Activated CD8-positive, alpha-beta memory T cell treated with anti-CD3 and anti-CD28 coated beads for 1 hour (primary cell): ENCODE measurements at places on chromosomes 6 and 20.
A peak's percentile ranks its signal among the peaks of the same experiment; 100 is the strongest.

- DNase-seq: no peak
These were observed 83.5 kb downstream of the WASF1 start for GRCh38 chr6:110095935-110096334.

GRCh38 chr6:148990403-148990802 lies 243.6 kb downstream of the UST start:
- no peak for DNase-seq

DNA sequence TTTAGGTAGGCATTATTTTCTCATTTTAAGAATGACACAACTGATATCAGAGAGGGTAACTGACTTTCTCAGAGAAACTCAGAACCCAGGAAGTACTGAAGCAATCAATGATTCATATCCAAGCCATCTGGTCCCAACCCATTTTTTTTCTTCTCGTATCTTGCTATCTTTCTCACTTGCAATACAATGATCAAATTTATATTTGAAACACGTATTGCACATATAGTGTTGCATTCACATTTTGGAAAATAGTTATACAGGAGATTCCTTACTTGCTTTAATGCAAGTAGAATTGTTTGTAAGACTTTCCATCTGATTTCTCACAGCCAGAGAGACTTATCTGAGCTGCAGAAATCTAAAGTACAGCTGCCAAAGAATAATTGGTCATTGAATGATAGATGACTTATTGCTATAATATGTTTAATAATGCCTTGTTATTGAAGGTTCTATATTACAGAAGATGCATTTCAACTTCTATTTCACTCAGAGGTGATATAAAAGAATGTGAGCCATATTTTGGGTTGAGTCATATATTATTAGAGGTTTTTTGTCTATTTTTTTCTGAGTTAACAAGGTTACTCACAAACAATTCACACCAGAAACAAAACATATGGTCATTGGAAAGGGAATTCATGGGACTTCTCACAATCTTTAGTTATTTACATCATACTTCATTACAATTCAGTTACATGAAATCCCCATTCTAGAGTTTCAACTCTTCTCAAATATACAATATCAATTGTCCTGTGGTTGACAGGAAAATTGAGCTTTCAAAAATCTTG lies 337.5 kb upstream of the CITED2 start:
- no peak for DNase-seq

DNA sequence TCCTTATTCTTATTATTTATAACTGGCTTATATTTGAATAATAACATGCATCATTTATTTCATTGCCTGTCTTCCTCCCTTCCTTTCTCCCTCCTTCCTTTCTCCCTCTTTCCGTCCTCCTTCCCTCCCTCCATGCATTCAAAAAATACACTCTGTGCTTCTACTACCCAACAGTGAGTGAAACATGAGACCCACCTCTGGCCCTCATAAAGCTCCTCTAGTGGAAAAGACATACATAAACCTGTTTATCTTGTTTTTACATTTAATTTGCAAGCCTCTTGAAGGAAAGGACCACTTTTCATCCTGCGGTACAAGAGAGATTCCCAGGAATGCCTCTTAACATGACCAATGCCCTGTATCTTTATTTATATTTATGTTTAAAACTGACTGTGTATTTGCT lies 21.8 kb upstream of the ISM1 start:
- no peak for DNase-seq

GRCh38 chr6:31908791-31909190 lies 6.9 kb upstream of the ZBTB12 start:
- DNase-seq: no peak

DNA sequence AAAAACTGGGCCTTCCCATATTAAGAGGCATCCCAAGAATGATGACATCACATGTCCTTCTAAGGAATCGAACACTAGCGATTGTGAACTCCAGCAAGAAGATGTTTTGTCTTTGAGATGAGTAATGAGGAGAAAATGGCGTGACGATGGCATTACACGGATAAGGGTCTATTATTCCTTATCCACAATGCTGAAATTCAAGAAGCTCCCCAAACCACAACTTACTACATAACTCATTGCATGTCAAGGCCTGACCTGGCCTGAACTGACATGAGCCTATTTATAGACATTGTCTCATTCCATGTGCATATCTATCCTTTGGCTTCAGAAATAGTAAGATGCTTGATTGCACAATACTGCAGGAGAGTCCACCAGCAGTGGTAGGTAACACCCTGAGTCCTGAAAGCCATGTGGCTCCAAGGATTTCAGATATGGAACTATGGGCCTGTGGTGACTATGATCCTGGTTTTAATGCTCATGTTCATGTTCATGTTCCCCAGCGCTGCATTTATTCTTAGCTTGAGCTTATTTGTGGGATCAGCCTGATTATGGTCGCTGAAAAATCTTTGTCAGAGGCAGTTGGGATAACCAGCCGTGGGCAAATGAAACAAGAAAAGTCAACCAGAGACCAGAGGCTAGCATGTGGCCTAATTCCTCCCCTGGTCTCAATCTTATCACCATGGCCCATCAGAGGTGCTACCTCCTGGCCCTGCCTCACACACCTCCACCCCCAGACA lies 183.2 kb upstream of the JARID2 start:
- DNase-seq: no peak

GRCh38 chr20:23446505-23446904 lies 6.2 kb downstream of the CST11 start:
- no peak for DNase-seq

DNA sequence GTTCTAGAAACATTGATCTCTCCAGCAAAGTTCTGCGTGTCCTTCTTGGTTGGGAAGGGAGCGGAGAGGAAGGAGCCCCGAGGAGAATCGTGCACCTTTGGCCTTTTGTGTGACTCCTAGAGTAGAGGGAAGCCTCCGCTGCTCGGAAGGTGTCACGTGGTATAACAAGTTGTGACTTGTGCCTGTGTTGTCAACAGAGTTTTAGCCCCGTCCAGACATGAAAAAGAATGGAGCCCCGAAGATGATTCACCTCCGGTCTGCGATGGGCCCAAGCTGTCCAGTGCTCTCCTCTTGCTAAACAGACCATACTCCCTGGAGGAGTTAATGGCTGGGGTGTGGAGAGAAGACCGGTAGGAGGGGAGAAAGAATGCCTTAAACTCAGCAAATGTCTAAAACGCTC lies 7.0 kb downstream of the EYA2 start:
- DNase-seq: no peak

GRCh38 chr6:108982154-108983113 lies 112.2 kb downstream of the SESN1 start:
- no peak for DNase-seq

DNA sequence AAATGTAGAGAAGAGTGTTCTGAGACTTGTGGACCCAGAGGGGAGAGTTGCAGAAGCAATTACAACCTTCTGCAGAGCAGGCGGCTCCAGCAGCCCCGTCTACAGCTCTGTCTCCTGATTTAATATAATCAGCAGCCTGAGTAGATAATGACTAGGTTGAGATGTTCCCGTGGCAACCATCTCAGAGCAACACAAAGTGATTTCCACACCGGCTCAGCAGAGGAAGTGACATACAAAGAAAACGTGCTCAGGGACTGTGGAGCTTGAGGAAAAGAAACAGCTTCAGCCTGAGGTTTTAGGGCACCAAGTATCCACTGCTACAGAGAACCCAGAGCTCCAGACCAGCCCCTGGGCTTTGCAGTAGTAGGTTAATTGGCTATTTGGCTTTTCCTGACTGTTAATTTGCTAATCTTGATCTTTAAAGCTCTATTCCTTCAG lies 136.4 kb downstream of the MTFR2 start:
- DNase-seq: no peak

GRCh38 chr20:47781632-47782031 lies 3.6 kb downstream of the SULF2 start:
- DNase-seq: no peak

GRCh38 chr6:111920578-111920977 lies 47.3 kb upstream of the FYN start:
- DNase-seq: no peak

DNA sequence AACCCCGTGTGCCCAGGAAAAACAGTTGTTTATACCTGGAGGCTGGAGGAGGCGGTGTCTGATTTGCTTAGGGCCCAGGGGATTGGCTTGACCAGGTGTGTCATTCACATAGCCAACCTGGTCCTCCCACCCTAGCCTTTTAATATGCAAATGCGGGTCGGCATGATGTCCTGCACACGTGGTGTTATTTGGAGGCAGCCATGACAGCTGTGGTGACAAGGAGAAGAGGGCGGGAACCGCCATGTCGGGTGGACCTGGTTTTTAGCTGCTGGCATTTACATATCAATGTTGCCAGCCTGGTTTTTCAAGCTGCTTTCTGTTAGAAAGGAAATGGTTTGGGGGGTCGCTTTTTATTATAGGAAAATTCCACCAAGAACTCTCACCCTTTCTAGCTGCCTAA lies 291.4 kb upstream of the QKI start:
- no peak for DNase-seq

DNA sequence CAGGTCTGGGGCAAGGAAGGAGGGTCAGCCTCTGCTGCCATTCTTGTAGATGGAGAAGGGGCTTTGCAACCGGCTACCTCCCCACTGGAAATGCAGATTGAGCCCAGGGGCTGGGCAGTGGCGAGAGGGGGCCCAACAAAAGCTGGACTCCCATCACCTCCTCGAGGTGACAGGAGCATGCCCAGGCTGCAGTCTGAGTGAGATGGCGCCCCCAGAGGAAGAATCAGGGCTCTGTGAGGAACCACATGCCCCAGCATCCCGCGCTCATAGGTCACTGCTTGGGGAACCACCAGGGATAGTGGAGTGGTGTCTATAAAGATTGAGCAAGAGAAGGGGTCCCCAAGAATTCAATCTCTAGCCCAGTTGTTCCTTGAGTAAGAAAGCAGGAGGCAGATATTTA lies 31.6 kb upstream of the NEDD9 start:
- DNase-seq: no peak

- DNase-seq: no peak
These were observed at the start of gene SMOC2 for GRCh38 chr6:168440520-168441433. TSS of gene SMOC2 (plus strand) at chr6:168441184. CDS start at chr6:168441371, 187 bp downstream.

GRCh38 chr6:125764121-125764671 lies 14.8 kb downstream of the HEY2 start:
- DNase-seq: no peak

- DNase-seq: no peak
These were observed 49.1 kb upstream of the UBR2 start for GRCh38 chr6:42514745-42515144.

DNA sequence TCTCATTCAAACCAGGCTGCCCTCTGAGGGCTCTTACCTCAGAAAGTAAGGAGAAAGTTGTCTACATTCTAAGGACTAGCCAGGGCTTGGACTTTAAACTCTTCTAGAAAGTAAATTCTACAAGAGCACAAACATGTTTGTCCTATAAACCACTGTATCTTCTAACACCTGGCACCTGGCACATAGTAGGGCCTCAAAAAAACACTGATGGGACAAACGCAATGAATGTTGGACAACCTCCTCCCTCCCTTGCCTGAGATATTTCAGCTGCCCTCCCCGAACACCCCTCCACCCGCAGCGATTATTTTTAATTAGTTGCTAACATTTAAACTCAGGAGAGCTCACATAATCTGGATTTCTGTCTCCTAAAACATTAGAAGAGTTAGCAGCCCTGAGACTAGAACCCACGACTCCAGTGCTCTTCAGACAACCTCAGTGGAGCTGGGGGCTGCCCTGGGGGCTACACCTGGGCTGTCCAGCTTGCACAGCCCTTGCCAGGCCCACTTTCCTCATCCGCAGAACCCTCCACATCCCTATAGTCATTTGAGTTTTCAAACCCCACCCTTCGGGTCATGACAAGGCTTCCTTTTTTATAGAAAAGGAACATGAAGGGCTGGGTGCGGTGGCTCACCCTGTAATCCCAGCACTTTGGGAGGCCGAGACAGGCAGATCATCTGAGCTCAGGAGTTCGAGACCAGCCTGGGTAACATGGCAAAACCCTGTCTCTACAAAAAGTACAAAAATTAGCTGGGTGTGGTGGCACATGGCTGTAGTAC lies 4.9 kb downstream of the HCK start:
- DNase-seq: no peak

DNA sequence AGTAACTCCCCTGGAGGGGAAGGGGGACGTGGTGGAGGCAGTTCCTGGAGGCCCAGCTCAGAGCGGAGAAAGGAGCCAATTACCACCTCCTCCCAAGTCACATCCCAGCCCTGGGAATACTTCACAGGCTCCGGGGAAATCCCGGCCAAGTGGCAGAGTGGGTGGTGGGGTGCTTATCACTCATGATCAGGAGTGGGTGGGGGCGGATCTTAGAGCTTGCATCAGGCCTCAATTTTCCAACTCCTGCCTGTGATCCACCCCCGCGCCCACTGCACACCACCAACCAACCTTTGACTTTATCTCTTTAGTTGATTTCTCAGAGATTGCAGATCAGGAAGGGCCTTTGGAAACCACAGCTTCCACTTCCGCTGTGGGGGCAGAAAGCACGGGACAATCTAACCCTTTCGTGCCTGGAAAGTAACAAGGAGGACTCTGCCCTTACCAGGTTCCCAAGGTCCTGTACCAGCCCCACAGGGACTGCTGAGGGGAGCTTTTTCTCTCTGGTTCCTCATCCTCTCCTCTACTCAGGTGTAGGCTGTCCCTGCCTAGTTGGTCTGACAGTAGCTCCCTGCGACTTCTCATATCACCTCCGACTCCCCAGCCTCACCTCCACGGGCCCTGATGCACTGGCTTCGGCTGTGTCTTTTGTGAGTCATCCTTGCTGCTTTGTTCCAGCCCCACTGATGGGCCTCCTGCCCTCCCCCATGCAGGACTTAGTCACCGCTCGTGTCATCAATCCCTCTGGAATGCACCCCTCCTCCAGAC lies 24.9 kb upstream of the IER3 start:
- DNase-seq: peak; percentile 51

DNA sequence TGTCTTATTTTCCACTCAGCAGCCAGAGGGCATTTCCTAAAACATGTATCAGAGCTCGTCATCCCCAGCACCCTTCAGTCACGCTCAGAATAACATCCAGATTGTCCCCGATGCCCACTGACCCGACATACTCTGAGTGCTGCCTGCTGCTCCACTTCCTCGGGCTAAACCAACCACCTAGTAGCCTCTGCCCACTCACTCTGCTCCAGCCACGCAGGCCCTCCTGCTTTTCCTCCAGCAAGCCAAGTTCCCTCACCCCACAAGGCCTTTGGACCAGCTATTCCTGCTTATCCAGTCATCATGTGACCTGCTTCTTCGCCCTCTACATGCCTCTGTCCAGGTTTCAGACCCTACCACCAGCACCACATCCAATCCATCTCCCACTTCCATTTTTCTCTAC lies 454.2 kb downstream of the CD83 start:
- DNase-seq: no peak

GRCh38 chr20:35489717-35490116 lies 34.3 kb downstream of the CEP250 start:
- DNase-seq: no peak

- no peak for DNase-seq
These were observed 18.6 kb downstream of the MTG2 start for GRCh38 chr20:62201173-62202082.

GRCh38 chr6:121590916-121591315 lies 155.5 kb downstream of the GJA1 start:
- DNase-seq: no peak

- DNase-seq: no peak
These were observed 39.2 kb downstream of the GNAS start for GRCh38 chr20:58891718-58892140.

- DNase-seq: peak; percentile 3
These were observed 127.4 kb upstream of the AFDN start for GRCh38 chr6:167699141-167699931.
